ENCODE measurements at places on chromosomes 16 and 17.

DNA sequence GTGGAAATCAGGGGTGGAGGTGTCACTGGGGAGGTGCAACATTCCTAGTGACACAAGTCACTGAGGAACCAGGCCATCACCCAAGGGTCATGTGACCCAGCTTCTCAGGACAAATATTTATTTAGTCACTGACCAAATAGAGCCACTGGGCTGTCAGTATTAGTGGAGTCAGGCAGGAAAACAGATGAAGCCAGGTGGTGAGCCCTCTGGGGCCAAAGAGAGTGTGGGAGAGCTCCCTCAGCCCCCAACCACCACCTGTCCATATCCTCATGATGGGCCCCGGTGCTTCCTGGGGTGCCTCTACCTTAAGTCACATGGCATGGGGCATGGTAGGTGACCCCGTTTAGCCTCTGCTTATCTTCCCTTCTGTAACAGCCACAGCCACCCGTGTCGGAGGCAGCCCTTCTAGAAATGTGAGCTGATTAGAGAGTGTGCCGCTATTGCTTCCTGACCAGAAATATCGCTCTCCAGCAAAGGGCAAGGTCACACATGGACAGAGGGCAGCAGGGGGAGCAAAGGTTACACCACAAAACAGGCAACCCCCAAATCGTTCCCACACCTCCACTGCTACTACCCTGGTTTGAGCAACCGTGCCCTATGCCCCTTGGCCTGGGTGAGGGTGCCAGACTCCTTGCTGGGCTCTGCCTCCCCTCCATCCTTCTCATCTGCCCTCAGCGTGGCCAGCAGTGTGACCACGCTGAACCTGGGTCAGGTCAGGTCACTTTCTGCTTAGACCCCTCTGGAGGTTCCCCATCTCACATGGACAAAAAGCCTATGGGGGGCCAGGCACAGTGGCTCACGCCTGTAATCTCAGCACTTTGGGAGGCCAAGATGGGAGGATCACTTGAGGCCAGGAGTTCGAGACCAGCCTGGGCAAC, 8.6 kb upstream of the AKTIP start:
- no peak for DNase-seq

- DNase-seq: peak; percentile 75
These were observed 1.3 kb upstream of the HIC1 start for GRCh38 chr17:2053380-2054261.

DNA sequence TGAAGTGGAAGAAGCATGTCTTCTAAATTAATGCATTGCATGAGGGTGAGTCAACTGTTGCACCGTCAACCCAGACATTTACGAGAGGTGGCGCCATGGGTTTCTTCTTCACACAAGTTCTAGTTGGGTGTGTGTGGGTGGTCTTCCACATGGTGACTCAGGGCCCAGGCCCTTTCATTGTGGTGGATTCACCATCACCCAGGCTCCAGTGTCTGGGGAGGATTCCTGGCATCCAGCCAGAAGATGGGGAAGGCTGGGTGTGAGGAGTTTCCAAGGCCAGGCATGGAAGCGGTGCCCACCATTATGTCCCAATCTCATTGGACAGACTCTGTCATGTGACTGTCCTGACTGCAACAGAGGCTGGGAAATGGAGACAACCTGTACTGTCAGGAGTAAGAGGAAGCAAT, 21.4 kb upstream of the JPH3 start:
- no peak for DNase-seq

DNA sequence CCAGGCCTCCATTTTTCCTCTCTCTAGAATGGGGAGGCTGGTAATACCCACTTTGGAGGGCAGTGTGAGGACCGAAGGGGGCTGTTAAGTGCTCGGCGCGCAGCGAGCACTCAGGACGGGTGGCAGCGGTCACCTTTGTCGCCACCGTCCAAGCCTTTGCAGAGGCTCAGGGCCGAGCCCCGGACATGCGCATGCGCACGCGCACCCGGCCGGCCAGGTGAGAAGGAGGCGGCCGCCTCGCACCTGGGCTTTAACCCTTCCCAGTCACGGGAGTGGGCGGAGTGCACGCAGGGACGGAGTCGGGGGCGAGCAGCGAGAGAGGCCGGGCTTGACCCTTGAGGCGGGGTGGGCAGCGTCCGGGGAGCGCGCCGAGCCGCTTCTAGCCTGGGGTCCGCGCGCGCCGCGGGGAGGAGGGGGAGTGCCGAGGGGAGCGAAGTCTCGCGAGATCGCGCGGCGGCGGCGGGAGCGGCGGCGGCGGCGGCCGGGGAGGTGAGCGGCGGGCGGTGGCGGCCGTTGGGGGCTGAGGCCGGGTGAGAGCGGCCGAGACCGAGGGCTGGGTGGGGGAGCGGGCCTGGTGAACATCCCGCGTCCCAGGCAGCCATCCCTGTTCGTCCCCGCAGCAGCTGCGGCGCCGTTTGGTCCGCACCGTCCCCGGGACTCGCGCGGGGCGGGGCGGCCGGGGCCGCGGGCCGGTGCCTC, at the start of gene MRTFB:
TSS of gene MRTFB (plus strand) at position 443 of the 699 bp plus-strand sequence. CDS start 69,288 bp downstream, outside the sequence.
- peak; percentile 73 for DNase-seq

- DNase-seq: no peak
These were observed 34.1 kb upstream of the DHX8 start for GRCh38 chr17:43449470-43450248.

- no peak for DNase-seq
These were observed 36.9 kb downstream of the SLC47A1 start for GRCh38 chr17:19570544-19571062.

DNA sequence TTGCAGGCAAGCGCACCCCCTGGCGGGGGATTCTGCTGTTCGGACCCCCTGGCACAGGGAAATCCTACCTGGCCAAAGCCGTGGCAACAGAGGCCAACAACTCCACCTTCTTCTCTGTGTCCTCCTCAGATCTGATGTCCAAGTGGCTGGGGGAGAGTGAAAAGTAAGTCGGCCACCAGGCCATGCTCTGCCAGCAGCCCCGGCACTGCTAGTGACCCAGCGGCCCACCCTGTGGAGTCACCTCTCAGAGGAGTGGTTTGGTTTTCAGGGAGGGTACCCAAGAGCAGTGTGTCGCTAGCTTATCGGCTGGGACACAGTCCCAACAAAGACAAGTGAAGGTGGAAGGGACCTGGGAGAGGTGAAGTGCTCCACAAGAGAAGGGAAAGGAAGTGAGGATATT, 8.2 kb downstream of the VPS4A start:
- no peak for DNase-seq

DNA sequence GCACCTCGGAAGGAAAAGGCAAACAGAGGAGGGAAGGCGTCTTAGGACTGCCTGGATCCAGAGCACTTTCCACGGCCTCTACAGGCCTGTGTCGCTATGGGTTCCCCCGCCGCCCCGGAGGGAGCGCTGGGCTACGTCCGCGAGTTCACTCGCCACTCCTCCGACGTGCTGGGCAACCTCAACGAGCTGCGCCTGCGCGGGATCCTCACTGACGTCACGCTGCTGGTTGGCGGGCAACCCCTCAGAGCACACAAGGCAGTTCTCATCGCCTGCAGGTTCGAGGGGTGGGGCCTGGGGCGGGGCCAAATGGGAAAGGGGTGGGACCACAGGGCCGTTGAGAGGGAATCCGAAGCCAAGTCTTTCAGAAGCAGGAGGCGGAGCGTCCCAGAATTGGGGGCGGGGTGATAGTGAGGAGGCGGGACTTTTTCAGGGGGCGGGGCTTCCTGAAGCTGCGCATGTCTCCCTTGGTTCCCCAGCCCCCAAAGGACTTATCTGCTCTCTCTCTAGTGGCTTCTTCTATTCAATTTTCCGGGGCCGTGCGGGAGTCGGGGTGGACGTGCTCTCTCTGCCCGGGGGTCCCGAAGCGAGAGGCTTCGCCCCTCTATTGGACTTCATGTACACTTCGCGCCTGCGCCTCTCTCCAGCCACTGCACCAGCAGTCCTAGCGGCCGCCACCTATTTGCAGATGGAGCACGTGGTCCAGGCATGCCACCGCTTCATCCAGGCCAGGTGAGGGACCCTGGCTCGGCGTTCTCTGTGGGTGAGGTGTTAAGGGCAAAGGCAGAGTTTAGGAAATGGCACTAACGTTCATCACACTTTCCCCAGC, 939 bp downstream of the BCL6B start:
- peak; percentile 96 for DNase-seq

GRCh38 chr16:78619811-78620210, 520.4 kb downstream of the WWOX start:
- no peak for DNase-seq

DNA sequence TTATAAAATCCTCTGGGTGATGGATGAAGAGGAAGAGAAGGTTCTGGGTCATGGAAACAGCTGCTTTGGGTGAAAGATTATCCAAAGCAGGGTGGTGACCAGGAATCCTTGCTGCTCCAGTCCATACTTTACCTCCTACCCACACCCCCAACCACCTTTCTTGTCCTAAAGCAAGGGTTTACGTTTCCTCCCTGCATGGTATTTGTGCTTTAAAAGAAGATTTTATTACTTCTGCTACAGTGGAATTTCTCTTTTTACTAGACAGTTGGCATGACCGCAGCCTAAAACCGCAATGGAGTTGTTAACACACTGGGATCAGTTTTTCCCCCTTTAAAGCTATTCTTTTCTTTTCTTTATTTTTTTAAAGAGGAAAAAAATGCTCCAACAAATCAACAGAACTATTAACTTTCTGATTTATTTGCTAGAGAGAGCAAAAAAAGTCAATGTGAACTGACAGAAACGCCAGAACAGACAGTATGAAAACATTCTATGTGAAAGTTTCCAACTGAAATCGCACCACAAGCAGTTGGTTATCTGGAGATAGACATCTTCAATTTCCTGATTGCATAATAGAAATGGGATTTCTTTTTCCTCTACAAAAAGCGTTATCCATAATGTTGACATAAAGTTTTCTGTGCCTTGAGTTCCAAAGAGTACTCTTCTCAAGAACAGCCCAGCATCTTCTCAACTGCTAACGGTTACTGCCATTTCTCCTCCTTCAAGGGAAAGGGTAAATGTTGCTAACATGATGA, 236.0 kb downstream of the IRX3 start:
- DNase-seq: no peak

DNA sequence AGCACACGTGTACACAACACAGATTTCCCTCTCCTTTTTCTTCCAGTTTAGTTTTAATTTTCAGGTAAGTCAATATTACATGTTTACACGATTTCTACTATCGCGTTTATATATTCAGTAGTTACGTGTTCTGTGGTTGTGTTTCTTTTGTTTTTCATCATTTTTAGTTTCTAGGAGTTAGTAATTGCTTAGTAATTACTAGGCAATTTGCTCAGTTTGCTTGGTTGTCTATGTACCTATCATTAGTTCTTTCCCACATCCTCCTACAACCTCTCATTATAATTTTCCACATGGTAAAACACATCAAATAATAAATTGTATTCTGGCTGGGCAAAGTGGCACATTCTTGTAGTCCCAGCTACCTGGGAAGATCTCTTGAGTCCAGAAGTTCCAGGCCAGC, 24.6 kb upstream of the GUCY2D start:
- no peak for DNase-seq

DNA sequence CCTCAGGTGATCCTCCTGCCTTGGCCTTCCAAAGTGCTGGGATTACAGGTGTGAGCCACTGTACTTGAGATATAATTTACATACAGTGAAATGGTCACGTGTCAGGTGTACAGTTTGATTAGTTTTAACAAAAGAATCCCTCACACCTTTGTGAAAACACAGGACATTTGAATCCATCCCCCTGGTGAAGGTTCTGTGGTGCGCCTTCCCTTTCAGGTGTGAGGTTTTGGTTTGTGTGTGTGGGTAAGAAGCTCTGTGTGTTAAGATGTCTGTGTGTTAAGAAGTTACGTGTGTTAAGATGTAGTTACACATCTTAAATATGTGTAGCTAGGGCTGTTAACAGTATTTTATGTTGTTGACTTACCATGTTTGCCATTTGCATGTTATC, 4.4 kb downstream of the SEC14L1 start:
- DNase-seq: no peak

DNA sequence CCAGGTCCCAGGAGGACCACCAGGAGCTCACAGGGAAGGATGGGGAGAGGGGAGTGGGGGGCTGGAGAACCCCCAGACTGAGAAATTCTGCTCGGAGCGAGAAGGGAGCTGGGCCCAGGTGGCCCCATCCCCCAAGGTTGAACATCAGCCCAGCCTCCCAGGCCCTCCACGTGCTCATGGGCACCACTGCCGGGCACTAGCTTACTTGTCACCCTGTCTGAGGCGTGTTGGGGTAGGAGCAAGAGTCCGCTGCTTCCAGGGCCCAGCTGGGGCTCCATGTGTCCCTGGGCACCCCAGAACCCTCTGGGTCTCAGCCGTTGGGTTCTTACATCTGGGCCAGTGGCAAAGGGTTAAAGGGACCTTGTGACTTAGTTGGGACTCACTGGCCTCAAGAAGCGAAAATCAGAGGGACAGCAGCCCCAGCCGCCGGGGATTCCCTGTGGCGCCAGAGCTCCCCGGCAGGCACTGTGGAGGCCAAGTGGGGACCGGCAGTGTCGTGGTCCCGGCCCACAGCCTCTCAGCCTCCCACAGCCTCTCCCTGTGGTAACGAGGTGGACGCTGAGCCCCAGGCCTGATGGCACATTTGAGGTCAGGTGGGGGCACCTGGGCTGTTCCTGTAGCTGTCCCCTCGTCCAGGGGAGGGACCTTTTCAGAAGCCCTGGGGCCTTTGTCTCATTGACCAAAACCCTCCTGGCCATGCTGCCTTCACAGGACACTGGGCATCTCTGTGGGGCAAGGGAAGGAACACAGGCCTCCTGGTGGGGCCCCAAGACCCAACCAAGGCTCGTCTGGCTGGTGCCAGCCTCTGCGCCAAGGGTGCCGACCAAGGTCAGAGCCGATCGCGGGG, 33.7 kb upstream of the CDH15 start:
- no peak for DNase-seq

DNA sequence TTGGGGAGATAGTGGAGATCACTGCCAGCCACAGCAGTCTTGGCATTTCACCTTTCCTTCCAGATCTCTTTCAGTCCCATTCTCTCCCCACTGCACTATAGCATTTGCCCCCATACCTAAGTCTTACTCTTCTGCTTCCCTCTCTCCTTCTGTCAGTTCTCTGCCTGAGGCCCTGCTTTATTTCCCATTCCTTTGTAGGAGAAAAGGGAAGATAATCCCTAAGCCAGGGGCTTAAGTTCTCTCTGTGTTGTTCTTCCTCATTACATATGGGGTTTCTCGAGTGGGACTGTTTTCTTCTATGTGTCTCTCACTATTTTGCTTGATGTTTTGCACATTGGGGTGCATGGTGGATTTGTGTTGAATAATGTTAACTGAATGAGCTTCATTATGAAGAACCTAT, 6.4 kb downstream of the KDM6B start:
- DNase-seq: no peak

GRCh38 chr17:31595076-31595475, 203.6 kb downstream of the RAB11FIP4 start:
- no peak for DNase-seq

- DNase-seq: no peak
These were observed 156.2 kb upstream of the TNRC6C start for GRCh38 chr17:77802333-77802615.

GRCh38 chr16:87942680-87943079, 6.4 kb upstream of the CA5A start:
- no peak for DNase-seq

DNA sequence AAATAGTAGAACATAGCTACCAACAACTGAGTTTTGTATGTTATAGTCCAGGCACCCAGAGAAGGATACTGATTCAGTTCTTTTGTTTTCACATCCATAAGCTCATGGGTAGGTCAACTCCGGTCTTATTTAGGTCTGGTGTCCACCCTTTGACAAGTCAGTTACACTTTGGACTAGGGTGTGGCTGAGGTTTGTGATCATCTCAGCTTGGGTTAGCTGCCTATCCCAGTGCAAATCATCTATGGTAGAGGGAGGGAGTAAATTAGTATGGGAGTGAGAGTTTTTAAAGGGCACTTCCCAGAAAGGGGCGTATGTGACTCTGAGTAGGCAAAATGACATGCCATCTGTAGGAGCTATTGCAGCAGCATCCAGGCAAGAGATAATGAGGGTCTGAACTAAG, 66.1 kb downstream of the TANC2 start:
- DNase-seq: no peak

- DNase-seq: no peak
These were observed 399.9 kb downstream of the UTP18 start for GRCh38 chr17:51660266-51660665.

Data from CD4-positive, alpha-beta T cell treated with Interleukin-15 for 4 hours (primary cell).